ENCODE measurements at places on chromosomes 11 and 22. TPM values are rescaled to one million over a fixed set of nuclear protein-coding genes. Genes with fewer than 3 reads are reported as not detected.
A peak's percentile ranks its signal among the peaks of the same experiment; 100 is the strongest.

- DNase-seq: no peak
Observed at GRCh38 chr22:37776639-37777005, 31.1 kb upstream of the GCAT start.

GRCh38 chr11:59102259-59102765, 4.7 kb upstream of the FAM111B start:
- peak; percentile 84 for DNase-seq

NXPE1 gene
- total RNA-seq: not detected

DNA sequence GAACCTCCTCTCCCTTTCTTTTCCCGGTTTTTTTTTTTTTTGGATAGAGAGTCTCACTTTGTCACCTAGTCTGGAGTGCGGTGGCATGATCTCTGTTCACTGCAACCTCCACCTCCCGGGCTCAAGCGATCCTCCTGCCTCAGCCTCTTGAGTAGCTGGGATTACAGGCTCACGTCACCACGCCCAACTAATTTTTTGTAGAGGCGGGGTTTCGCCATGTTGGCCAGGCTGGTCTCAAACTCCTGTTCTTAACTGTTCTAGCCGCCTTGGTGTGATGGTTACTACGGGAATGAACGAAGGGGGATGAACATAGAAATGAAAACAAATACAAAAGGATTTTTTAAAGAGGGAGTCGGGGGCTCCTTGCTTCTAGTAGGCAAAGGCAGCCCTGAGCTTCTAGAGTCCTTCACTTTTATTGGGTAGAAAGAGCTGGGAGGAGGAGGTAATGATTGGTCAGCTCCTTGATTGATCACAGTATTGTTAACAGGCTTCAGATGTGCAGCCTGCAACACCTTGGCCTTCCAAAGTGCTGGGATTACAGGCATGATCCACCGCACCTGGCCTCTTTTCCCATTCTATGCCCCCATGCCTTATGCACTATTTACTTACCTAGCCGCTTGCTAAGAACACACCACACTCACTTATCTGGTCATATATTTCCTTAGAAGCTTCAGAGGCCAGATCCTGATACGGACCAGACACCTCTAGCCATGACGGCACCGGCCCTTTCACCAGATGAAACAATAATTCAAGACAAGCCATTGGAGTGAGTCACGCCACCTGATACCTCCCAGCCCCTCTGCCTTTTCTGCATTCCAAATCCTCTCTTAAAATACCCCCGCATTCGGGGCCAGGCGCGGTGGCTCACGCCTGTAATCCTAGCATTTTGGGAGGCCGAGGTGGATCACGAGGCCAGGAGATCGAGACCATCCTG, 20.7 kb downstream of the SUSD2 start:
- DNase-seq: no peak

GRCh38 chr11:77046060-77046501, 11.9 kb downstream of the B3GNT6 start:
- peak; percentile 85 for DNase-seq

DNA sequence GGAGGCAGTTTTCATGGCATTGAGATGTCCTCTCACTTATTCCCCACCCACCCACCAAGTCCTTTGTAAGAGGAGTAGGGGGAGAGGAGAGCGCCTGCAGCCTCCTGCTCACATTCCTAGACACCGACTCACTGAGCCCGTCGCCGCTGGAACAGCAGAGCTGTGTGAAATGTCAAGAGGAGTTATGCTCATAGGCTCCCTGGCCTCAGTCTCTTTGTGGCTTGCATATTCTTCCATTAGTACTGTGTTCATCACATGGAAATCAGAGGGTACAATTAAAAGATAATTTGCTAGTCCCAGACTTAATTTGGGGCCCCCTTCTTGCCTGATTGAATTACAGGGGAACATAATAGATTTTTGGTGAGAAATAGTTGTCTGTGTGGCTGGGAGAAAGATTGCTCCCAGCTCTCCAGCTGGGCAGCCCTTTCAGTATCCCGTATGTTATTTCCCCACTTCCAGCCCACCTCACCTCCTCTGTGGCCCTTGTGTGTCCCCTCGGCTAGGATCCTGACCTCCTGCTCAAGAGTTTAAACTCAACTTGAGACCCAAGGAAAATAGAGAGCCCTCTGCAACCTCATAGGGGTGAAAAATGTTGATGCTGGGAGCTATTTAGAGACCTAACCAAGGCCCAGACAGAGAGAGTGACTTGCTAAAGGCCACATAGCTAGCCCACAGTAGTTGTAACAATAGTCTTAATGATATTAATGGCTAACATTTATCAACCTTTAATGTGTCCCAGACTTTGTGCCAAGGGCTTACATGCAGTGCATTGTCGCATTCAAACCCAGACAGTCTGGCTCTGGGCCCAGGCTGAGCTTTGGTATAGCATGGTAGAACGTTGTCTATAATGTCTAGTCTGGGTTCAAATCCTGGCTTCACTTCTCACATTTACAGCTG, 32.2 kb downstream of the LIMK2 start:
- peak; percentile 40 for DNase-seq

DNA sequence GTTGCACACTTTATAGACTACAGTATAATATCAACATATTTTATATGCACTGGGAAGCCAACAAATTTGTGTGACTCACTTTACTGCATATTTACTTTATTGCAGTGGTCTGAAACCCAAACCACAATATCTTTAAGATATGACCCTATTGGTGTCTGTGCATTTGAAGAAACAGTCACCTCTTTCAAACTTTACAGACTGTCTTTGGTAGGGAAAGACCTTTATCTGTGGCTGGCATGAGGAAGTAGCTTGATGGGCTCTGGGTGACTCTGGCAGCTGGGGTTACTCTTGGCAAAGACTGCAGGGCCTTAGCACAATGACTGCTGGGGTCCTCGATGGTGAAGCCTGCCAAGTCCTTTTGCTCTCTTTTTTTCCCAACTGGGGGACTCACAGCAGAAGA, 21.3 kb upstream of the ABTB2 start:
- DNase-seq: no peak

- peak; percentile 86 for DNase-seq
Observed at GRCh38 chr11:63504933-63505586, 824 bp upstream of the LGALS12 start.

GRCh38 chr11:103807806-103808205, 228.6 kb upstream of the DDI1 start:
- no peak for DNase-seq

DNA sequence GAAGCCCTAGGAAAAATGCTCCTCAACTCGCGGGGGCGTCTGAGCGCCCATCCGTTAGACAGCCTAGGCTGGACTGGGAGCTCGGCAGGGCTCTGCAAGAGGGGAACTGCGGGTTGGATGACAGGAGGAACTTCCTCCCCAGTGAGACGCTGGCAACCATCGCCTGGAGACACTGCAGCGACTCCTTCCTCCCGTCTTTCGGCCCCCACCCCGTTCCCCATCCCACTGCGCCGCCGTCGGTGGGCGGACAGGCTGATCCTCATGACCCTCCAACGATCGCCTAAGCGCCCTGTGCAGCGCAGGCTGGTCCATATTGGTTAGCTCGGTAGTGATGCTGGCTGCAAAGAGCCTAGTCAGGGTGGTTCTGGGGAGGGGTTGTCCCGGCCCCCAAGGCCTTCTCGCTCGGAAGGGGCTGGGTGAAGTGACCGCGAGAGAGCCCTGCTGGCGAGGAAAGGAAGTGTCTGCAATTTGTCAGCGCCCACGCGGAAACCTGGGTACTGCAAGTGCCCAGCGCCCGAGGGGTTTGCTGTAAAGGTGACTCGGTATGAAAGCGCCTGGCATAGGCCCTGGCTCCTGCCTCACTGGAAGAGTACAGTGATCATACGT, 638 bp downstream of the NRGN start:
- DNase-seq: peak; percentile 55

MS4A12 gene
- not detected for total RNA-seq

- no peak for DNase-seq
Observed at GRCh38 chr11:96284917-96285316, 58.1 kb downstream of the MAML2 start.

TRIM48 gene
- total RNA-seq: not detected

- DNase-seq: no peak
Observed at GRCh38 chr11:10537600-10537999, 3.4 kb downstream of the RNF141 start.

OR8G1 gene
- total RNA-seq: not detected

IGF2 gene
- total RNA-seq: 164 TPM

GRCh38 chr11:83284501-83285150, 1.5 kb downstream of the CCDC90B start:
- DNase-seq: peak; percentile 51

DNA sequence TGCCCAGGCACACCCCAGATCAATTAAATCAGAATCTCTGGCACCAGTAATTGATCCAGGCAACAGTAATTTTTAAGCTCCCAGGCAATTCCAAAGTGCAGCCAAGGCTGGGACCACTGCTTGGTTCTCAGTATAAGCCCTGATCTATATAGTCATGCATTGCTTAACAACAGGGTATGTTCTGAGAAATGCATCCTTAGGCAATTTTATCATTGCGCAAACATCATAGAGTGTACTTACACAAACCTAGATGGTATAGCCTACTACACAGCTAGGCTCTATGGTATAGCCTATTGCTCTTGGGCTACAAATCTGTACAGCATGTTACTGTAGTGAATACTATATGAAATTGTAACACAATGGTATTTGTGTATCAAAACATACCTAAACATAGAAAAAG, 651 bp upstream of the C11orf42 start:
- DNase-seq: no peak

TAGLN gene
- total RNA-seq: 730 TPM

DNA sequence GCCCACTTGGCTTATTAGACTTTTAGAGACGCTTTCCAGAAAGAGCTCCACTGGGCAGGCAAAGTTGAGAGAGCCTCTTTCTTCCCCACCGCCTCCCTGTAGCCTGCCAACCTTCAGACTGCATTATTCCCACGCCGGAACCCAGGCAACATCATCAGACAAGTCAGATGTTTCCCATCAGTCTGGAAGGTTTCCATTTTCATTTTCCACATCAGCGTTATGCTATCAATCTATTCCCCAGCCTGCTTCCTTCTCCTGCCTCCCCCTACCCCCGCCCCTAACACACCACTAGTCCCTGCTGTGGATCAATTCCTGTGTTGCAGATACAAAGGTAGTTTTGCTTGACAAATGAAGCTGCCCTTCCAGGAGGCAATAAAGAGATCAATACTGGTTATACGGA, 184.8 kb downstream of the DSCAML1 start:
- DNase-seq: no peak

GRCh38 chr11:118837868-118838267, 45.8 kb upstream of the CXCR5 start:
- no peak for DNase-seq

- no peak for DNase-seq
Observed at GRCh38 chr11:124875401-124875800, 10.2 kb downstream of the ROBO3 start.

- no peak for DNase-seq
Observed at GRCh38 chr11:102751673-102752072, 26.9 kb upstream of the MMP8 start.

SSTR3 gene
- 0.37 TPM for total RNA-seq

DNA sequence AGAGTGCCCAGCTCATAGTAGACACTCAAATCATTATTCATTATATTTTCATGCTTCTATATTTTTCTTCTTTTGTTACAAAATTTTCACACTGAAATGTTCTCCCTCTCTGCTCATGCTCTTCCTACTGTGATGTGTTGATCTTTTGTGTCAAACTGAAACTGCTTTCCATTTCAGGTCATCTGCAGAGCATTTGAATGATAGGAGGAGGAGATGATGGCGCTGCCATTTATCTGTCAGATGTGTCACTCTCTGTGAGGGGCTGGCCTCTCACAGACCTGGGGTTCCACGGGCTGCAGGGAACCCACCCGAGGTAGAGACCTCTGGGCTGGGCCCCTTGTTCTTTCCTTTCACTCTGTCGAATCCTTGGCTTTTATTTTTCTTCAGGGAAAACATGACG, 41.1 kb downstream of the OR10A6 start:
- no peak for DNase-seq

CBLIF gene
- total RNA-seq: 446 TPM

C11orf52 gene
- 9.9 TPM for total RNA-seq

- no peak for DNase-seq
Observed at GRCh38 chr11:121344824-121345223, 52.3 kb downstream of the SC5D start.

DNA sequence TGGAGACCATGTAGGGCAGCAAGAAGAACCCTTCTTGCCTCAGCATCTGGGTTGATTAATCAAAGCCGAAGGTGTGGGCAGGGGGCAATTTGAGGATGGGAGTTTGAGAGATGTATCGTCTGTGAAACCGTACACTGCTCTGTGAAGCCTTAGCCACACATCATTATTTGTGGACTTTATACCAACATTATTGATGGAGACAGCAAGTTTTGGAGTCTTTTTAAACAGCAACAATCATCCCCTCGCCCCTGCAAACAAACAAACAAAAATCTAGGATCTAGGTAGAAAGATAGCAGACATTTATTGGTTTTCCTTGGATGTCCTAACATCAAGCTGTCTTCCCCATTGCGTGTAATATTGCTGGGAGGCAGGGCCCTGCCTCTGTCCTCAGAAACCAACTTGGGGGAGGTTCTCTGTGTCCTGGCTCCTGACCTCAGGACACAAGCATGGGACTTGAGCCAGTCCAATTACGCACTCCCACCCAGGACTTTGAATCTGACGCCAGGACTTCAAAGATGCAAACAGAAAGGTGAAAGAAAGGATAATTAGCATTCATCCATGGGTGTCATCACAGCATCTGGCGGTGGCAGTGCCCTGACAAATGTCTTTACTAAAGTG, 61.6 kb upstream of the PLET1 start:
- no peak for DNase-seq

PRODH gene
- 0.72 TPM for total RNA-seq

DNA sequence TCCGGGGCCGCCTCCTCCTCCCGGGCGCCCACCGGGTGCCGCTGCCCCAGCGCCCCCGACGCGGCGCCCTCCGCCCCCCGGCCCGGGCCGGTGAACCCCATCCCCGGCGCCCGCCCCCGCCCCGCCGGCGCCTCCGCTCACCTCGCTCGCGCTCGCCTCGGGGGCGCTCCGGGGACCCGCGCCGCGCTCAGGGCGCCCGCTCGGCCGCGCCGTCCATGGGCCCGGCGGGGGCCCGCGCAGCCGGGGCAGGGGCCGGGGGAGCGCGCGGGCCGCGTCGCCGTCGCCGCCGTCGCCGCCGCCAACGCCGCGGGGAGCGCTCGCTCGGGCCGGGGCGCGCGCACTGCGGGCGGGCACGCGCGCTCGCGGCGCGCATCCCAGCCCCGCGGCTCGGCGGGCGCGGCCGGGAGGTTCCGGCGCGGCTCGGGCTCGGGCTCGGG, 293 bp downstream of the DUSP8 start:
- no peak for DNase-seq

Data from stomach (tissue), 19 donors.